ENCODE measurements at places on chromosomes 1 and 21. TPM values are rescaled to one million over a fixed set of nuclear protein-coding genes. Genes with fewer than 3 reads are reported as not detected.

TRNP1 gene
- total RNA-seq: 15.9 TPM

- ATAC-seq: no peak
Observed at GRCh38 chr1:107140703-107141490, at the start of gene NTNG1. Gene NTNG1, plus strand, starts transcription at chr1:107141039.

PM20D1 gene
- total RNA-seq: 0.13 TPM

RHOU gene
- total RNA-seq: 36.9 TPM
